Epithelial cell of umbilical artery (primary cell): ENCODE measurements at places on chromosomes 6 and 20. TPM values are rescaled to one million over a fixed set of nuclear protein-coding genes. Genes with fewer than 3 reads are reported as not detected.

Gene NFKBIE
- total RNA-seq, result 10.4 and 28.7 TPM in 2 replicates

Gene ULBP2
- total RNA-seq, result 6.8 and 9.6 TPM in 2 replicates

Gene PSMB9
- total RNA-seq, result 8.8 and 89.1 TPM in 2 replicates

Gene ENPP1
- total RNA-seq, result 2.3 and 3.6 TPM in 2 replicates

Gene TCP11
- total RNA-seq, result under 0.01 TPM in 1 of 2 replicates, not detected in the other

Gene LAMP5
- total RNA-seq, result under 0.01 TPM in 1 of 2 replicates, not detected in the other

Gene PTK6
- not detected in 2 replicates for total RNA-seq

Gene HIVEP2
- 2.6 and 3.5 TPM in 2 replicates for total RNA-seq

Gene LRRC73
- total RNA-seq, result 0.15 and 0.32 TPM in 2 replicates

Gene C20orf202
- not detected in 2 replicates for total RNA-seq

Gene FOXP4
- total RNA-seq, result 1.9 and 2.9 TPM in 2 replicates

Gene BACH2
- 0.30 and 0.65 TPM in 2 replicates for total RNA-seq

Gene OR2J1
- not detected in 2 replicates for total RNA-seq

Gene LST1
- 0.32 TPM in 1 of 2 replicates, not detected in the other for total RNA-seq

Gene PDYN
- not detected in 2 replicates for total RNA-seq

Gene PRDM13
- total RNA-seq, result not detected in 2 replicates

Gene SLC17A3
- not detected in 2 replicates for total RNA-seq

Gene ZFP57
- total RNA-seq, result not detected in 2 replicates

Gene ZBTB46
- total RNA-seq, result 2.9 and 4.9 TPM in 2 replicates

Gene SLC32A1
- not detected in 2 replicates for total RNA-seq

Gene DEFB124
- not detected in 2 replicates for total RNA-seq

Gene DACT2
- not detected in 2 replicates for total RNA-seq

Gene TFEB
- 2.3 and 4.0 TPM in 2 replicates for total RNA-seq

Gene DCDC2
- total RNA-seq, result under 0.01 and 0.15 TPM in 2 replicates

Gene MAP3K5
- 10.4 and 25.1 TPM in 2 replicates for total RNA-seq

Gene LZTS3
- 1.4 and 2.3 TPM in 2 replicates for total RNA-seq

Gene NKX2-2
- not detected in 2 replicates for total RNA-seq

Gene GRM1
- total RNA-seq, result not detected in 2 replicates

Gene OXT
- not detected in 2 replicates for total RNA-seq

Gene FOXS1
- not detected in 2 replicates for total RNA-seq
